NCI-H1105 (cell line): ENCODE measurements at places on chromosomes 11 and 22.
A peak's percentile ranks its signal among the peaks of the same experiment; 100 is the strongest.

- no peak for DNase-seq
Observed at GRCh38 chr22:38653741-38654140, 2.5 kb downstream of the FAM227A start.

- no peak for DNase-seq
Observed at GRCh38 chr11:125955856-125956255, 10.0 kb downstream of the VSIG10L2 start.

- peak; percentile 63 for DNase-seq
Observed at GRCh38 chr22:26360169-26360885, 68.7 kb upstream of the ASPHD2 start.

GRCh38 chr11:116610190-116610589 is 162.6 kb downstream of the BUD13 start:
- peak; percentile 86 for DNase-seq

DNA sequence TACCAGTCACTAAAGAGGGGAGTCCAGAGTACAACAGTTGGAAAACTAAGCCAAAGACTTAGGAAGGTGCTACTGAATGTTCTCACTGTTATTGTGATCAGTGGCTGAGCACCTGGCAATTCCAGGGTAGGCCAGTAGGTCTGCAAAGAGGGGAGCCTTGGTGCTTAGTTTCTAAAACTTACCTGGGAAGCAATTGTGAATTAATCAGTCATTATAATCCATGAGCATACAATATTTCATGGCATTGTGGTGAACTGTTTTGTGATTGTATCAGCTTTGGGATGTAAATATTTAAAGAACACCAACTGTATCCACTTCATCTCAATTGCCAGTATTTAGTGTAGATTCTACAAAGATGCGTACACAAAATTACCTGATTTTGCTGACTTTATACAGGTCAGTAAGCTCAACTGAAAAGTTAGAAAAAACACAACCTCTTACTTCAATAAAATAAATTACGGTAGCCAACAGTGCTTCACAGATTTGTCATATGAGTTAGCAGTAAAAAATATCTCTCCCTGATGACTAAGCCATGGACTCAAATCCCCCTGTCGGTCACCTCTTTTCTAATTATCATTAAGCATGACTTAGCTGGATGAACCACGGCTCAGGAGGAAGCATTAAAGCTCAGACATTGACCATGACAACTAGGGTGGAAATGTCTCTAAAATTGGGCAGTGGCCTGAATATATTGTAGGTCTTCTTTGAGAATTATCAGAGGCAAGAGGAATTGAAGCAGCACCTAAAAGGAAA is 30.8 kb upstream of the SORL1 start:
- no peak for DNase-seq

DNA sequence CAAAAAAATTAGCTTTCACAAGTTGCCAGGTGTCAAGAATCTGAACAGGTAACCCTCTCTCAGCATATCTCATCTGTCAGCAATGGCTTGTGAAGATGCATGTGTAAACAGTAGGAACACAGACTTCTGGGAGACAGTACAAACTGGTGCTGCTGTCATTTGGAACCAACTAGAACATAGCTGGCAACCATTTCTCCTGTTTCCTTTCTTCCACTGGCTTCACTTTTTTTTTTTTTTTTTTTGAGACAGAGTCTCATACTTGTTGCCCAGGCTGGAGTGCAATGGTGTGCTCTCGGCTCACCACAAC is 2.1 kb upstream of the PIK3C2A start:
- no peak for DNase-seq
